Renal cortical epithelial cell (primary cell): ENCODE measurements at places on chromosomes 7 and 10.
A peak's percentile ranks its signal among the peaks of the same experiment; 100 is the strongest.

DNA sequence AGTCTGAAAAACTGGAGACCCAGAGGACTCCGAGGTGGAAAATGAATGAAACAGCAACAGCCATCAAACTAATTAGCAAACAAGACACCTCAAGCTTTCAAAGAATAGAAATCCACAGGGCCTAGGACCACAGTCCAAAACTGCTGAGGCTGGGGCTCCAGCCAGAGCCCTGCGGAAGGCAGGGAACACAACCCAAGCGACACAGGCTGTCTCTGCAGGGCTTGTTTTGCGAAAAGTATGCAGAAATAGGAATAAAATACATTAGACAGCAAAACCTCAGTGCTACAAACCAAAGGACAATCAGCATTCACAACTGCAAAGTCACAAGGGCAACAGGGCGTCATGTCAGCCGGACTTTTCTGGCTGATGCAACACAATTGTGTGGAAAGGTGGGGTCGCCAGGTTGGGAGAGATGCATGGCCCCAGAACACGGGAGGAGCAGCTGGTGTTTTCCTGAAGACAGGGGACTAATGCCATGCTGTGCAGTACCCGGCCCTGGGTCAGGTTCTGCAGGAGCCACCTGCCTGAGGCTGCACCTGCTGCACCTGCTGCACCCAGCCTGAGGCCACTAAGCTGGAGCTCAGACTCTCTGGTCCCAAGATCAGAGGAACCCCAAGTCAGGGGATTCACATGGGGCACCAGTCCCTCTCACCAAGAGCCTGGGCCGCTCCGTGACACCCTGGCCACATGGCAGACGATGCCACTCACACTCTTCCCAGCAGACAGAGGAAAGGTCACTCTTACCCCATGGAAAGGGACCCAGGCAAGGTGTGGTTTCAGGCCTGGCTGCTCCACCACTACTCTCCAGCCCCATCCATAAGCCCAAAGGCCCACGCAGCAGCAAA is 74.2 kb downstream of the MAD1L1 start:
- DNase-seq, result no peak

- DNase-seq, result peak; percentile 61
Measured at GRCh38 chr10:72557362-72557761, 68.5 kb downstream of the MICU1 start.

DNA sequence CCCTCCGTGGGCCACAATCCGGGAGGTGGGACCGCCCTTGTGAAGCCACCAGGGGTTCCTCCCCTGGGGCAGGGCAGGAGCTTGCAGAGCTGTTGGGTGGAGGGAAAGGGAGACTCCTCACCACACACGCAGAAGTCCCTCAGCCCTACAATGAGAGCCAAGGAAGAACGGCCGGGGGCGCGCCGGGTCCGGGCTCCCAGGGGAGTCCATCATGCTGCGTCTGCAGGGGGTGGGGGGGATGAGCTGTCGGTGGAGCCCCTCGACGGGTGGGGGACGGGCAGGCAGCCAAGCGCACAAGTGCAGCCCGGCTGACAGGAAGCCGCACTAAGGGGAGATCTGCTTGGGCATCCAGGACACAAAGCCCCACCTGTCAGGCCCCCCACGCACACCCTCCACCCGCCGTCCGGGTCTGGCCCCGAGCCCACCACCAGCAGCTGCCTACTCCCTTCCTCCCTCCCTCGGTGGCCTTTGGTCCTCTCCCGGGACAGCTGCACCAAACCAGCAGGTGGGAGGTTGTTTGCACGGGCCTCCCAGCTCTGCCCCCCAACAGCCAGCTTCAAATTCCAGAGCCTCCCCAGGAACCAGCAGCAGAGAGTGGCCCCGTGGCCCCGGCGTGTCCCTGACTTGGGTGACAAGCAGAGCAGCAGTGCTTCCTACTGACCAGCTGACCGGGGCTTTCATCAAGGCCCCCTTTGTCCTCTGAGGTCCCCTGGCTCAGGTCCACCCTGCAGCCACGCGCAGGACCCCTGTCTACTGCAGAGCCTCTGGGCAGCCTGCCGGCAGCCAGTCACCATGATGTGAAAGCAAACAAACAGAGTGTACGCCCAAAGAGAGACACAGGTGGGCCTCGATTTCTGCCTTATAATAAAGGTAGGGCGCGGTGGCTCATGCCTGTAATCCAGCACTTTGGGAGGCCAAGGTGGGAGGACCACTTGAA is 50.3 kb downstream of the HIP1 start:
- DNase-seq, result no peak

GRCh38 chr7:138258197-138258559 is 181.9 kb downstream of the AKR1D1 start:
- no peak for DNase-seq

DNA sequence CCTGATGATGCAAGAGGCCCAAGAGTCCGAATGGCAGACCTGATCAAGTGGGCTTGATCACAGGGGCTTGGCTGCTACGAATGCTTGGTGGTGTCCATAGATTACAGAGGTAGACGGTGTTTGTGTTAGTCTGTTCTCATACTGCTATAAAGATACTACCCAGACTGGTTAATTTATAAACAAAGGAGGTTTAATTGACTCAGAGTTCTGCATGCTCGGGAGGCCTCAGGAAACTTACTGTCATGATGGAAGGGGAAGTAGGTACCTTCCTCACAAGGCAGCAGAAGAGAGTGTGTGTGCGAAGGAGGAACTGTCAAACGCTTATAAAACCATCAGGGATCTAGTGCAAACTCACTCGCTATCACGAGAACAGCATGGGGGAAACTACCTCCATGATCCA is 268.9 kb upstream of the KLF6 start:
- no peak for DNase-seq

- DNase-seq, result no peak
Measured at GRCh38 chr10:28008054-28008453, 9.2 kb upstream of the ODAD2 start.

DNA sequence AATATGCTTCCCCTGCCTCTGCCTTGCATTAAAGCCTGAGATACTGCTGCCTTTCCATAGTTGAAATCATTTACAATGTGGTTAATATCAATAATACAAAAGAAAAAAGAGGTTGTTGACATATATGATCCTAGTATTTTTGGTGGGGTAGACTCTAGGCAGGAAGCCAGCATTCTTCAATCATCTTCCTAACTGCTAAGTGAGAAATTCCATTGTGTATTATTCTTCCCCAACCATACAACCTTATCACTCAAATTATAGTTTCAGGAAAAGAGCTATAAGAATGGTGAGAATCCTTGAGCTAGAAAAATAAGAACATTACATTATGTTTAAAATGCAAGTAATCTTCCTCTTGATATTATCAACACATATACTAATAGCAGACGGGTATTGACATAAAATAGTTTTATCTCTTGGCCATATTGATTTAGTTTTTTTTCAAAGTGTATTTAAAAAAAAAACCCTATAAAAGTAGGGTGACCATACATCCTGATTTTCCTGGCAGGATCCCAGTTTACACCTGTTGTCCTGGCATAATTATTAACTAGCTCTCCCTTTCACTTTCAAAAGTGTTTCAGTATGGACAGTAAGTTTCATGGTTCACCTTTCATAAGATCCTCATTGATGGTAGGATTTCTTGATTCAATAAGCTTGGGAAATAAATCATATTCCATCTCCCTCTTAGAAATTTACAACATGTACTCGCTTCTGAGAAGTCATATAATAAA is 33.4 kb upstream of the WASL start:
- no peak for DNase-seq

DNA sequence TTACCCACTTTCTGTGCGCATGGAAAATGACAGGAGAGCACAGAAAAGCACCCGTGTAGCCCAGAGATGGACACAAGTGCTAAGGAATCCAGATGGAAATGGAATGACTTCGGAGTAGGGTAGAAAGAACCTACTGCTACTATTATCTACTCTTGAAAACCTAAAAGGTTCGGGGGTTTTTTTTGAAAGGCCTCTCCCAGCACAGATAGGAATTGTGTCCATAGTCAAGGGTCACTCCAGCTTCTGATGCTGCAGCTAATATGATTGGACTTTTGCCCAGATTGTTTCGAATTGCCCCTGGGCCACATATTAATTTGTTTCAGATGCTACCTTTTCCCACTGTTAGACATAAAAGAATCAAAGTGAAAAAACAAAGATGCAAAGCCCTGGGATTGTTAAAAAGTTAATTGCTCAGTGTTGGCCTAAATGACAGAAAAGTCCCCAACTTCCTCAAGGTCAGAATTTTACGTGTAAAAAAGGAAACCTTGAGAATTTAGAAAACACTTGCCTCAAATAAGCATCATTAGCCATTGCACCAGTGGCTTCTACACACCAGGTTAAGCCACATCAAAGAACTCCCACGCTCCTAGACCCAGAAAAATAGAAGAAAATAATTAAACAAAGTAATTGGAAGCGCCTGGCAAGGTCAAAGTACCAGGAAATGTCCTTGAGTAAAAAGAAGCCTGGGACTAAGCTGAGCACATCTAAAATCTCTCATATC is 40.8 kb upstream of the INSIG1 start:
- no peak for DNase-seq

DNA sequence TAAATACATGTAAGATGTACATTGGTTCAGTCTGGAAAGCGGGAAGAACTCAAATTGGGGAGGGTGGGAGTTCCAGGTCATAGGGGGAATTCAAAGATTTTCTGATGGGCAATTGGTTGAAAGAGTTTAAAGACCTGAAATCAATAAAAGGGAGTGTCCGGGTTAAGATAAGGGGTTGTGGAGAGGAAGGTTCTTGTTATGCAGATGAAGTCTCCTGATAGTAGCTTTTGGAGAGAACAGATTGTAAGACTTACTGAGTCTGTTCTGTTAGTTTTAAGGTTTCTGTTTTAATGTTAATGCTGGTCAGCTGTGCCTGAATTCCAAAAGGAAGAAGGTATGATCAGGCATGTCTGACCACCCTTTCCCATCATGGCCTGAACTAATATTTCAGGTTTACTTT is 48.8 kb downstream of the SDHAF3 start:
- no peak for DNase-seq

DNA sequence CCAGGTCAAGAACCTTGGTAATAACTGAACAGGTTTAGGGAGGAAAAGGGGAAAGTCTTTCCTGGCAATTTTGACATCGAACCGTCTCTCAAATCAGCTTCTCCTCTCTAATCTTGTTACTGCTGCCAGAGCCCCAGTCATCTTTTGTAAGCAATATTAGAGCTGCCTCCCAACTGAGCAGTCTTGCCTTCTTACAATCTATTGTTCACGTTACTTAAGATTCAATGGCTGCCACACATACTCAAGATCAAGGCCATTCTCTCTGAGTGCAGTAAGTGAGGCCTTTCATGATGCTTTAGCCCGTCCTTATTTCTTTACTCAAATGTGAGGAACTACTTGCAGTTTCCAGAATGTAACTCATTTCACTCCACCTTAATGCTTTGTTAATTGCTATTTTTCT is 12.4 kb downstream of the NET1 start:
- no peak for DNase-seq

DNA sequence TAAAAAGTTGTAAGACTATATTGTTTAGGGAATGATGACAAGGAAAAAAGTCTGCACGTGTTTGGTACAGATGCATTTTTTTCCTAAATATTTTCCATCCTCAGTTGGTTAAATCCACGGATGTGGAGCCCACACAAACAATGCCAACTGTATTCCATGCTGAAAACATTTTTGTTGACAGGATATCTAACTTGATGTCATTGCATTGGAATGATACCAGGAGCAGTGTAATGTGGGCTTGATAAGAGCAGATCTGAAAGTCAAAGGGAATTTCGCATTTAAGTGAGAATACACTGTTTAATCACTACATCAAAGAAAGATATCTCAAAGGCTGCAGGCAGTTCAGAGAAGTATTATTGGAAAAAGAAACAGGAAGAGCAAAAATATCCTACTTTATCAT is 49.5 kb upstream of the TMEM140 start:
- DNase-seq, result no peak

GRCh38 chr10:30832001-30832748 is 199.5 kb downstream of the ZNF438 start:
- no peak for DNase-seq

GRCh38 chr7:13538669-13539068 is 450.8 kb downstream of the ETV1 start:
- peak; percentile 40 for DNase-seq

GRCh38 chr7:815284-816216 is 16.7 kb upstream of the SUN1 start:
- DNase-seq, result no peak

GRCh38 chr7:71521506-71521905 is 389.6 kb downstream of the GALNT17 start:
- no peak for DNase-seq

GRCh38 chr7:151286148-151286547 is 37.7 kb upstream of the SMARCD3 start:
- DNase-seq, result peak; percentile 6

DNA sequence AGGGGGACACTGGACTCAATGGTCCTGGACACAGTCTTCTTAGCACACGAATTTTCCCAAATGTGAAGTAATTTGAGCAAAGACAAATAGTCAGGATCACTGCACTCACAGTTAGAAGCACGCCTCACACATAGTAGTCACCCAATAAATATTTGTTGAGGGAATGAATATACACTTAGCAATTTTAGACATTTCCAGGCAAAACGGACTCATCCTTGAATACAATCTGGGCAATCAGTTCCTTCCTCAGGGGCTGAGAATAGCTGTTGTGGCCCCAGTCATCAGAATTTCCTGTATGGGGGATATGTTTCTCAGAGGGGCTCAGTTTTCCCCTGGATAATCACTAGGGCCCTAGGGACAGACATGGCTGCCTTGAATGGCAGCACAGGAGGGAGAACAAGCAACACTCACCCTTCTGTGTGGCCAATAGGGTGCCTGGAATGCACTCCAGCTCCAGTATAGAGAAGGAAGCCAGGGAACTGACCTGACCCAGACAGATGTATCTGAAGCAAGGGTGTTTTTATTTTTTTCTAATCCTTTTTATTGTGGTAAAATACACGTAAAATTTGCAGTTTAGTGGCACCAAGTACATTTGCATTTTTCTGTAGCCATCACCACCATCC is 282.7 kb upstream of the ZNF32 start:
- DNase-seq, result no peak

DNA sequence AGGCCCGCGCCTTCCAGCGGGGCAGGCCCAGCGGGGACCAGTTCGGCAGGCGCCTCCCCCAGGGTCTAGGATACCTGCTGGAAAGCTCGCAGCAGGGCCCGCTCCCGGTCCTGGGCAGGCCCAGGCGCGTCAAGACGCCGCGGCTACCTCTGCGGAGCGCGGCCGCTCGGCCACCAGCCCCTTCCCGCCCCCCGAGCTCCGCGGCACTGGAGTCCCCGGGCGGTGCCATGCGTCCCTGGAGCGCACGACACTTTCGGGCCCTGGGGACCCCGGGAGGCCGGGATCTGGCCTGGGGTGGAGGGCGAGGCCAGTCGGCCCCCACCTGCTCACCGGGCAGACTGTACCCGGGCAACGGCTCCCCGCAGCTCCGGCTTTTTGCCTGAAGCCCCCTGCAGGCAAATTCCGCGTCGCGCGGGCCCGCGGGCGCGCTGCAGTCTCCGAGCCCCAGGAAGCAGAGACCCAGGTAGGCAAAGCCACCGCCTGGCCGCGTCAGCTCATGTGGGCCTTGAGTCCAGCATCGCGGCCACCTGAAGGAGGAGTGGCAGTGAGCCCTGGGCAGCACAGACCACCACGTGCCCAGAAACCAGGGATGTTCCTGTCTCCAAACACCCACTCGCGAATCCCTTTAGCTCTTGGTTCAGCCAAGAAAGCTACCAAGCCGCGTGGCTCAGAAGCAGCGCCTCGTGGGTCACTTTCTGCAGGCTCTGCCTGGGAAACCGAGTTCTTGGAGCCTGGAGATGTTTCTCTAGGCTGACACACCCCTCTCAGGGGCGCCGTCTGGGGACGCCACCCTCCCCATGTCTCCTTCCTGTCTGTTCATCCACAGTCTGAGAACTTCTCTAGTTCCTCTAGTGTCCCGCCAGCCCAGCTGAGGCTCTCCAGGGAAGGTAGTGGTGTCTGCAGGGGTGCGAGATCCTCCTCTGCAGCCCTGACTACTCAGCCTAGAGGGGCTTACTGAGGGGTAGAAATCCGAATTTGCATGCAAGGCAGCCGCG is 46.1 kb upstream of the APBB1IP start:
- DNase-seq, result no peak

GRCh38 chr7:24955313-24955712 is 24.7 kb downstream of the OSBPL3 start:
- no peak for DNase-seq
